Stimulated activated CD8-positive, alpha-beta memory T cell treated with anti-CD3 and anti-CD28 coated beads, Interleukin-2, amount 100 ng/mL, for 1 hour (primary cell): ENCODE measurements at places on chromosomes 1 and 21.

DNA sequence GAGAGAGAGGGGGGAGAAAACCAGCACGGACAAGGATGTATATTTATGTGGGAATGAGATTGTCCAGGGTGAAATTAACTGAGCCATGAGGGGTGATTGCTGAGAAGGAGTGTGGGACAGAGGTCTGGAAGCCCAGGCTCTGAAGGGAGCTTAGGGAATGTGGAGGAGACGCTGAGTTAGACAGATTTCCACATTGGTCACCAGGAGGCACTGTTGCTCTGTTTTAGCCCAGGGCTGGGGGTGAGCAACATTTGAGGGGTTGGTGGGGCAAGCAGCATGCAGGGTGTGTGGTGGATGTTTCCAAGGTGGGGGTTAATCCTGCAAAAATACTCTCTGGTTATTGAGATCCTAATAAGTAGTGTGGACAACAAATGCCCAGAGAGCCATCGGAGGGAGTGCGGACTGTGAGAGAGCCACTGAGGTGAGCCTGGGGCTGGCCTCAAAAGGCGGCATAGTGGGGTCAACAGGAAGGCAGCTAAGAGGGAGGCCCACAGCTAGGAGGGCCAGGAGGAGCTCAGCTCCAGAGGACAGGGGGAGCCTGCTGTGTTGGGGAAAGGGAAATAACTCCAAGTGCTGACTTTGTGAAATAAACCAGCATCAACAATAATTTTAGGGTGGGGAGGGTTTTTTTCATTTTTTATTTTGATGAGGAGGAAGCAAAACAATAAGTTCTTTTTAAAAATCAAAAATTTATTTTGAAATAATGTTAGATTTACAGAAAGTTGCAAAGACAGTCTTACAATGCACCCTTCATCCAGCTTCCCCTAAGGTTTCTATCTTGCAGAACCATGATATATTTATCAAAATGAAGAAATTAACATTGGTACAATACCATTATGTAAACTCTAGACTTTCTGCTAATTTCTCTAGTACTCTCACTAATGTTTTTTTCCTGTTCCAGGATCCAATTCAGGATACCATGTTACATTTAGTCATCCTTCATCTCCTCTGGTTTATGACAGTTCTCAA, 82.8 kb upstream of the CD34 start:
- no peak for DNase-seq

DNA sequence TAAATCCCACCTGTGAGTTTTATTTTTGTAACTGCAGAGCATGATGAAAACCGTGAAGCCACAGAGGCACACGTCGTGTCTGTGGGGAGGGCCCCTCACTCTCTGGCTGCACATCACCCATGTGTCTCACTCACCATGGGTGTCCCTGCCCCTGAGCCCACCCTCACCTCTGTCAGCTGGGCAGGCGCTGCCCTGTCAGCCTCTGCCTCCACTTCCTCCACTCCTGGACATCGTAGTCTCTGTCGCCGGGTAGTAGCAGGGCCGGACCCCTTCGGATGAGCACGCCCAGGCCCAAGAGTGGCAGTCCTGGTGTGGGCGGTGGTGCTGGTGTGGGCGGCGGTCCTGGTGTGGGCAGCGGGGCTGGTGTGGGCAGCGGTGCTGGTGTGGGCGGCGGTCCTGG, 37.3 kb downstream of the COL18A1 start:
- no peak for DNase-seq

- DNase-seq = no peak
These were observed 144.9 kb upstream of the SOD1 start for GRCh38 chr21:31514598-31514997.

DNA sequence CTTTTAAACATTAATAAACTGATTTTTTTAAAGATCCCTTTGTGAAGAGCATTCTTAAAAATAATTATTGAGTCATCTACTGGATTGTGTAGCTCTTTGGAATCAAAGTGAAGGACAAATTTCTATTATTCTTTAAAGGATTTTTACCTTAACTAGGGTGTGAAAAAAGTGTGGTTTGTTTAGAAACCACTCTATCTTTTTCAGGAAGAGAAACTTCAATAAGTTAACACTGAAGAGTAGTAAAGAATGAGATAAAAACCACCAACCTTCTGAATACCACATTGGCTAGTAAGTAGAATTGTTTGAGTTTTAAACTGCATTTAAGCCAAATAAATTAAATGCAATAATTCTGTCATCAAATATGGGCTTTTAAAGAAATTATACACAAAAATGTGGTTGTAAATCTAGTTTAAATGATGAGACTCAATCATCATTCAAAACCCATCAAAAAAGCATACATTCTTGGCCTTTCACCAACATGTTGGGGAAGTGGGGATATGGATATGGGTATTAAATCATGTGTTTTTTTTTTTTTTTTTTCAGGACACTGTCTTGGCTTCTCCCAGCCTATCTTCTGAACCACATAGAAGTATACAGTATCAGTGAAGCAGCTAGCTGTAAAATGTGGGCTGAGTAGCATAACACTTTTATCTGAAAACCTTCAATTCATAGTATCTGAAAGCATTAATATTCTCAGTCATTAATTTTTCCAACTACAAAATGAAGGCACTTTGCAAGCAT, 4.8 kb downstream of the S1PR1 start:
- no peak for DNase-seq

DNA sequence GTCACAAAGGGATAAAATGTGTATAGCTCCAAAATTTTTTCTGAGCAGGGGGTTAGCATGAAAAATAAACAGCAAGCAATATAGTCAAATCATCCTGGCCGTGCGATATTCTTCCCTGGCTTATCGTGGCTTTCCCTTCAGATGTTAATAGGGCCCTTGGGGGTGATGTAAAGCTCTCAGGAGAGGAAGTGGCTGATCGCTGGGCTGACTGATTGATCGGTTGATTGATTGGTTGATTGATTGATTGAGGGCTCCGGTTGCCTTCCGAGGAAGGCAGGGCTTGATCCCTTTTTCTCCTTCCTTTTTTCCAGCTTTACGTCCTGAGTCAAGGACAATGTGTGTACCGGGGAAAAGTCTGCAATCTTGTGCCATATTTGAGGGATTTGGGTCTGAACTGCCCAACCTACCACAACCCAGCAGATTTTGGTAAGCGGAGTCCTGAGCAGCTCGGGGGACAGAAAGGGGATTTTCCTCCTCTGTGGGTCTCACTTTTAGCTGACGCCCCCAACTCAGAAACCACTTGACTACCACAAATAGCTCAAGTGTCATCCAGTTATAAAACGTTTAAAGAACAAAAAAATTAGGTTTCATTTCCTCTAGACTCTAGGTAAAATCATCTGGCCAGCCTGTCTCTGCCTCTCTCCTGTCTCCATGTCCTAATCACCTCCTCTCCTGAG, 29.5 kb downstream of the TFF3 start:
- no peak for DNase-seq

DNA sequence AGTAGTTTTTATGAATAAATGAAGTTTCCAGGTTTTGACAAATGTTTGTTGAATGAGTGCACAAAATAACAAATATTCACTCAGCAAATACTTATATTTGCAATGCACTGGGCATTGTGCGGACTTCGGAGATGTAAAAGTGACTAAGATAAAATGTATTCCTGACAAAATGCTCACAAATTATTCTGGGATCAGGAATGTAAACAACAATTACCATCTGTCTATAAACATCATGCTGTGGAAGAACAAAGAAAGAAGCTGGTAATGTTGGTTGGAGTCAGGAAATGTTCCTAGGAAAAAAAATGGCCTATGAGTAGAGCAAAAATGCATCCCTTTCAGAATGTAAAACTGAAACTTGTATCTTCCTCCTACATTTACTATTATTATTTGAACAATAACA, 68.5 kb downstream of the CRB1 start:
- DNase-seq = no peak

DNA sequence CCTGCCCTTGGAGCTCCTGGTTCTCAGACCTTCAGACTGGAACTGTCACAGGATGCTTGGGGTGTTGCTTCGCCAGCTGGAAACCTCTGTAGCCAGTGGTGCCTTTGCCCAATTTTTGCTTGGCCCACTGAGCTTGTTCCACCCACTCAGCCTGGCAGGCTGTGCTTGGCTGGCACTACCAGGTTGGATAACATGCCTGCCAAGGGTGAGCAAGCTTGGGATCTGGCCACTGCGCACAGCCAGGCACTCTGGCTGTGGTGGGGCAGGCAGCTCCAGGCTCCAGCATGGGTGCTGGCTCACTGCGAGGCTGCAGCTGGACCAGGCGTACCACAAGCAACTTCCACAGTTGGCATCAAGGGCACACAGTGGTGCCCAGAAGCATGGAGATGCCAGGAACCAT, 967.8 kb upstream of the NCAM2 start:
- no peak for DNase-seq

GRCh38 chr1:176102768-176103350, 104.2 kb downstream of the COP1 start:
- DNase-seq = no peak

DNA sequence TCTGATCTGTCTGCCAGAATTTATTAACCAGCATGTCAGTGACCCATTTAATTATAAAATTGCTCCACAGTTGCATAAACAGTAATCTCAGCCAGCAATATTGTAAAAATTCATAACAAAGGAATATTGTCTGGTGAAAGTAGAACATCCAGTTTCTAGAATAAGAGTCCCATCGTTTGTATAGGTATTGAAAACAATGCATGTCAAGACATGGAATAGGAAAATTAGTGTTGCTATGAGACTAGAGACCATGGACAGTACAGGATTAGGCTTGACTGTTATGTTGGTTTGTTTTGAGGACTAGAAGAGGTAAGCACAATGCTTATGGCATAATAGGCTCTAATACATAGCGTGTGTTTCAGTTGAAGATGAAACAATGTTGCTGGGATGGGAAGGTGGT, 37.1 kb downstream of the ATF6 start:
- DNase-seq = no peak

GRCh38 chr1:22747021-22747734, 36.5 kb downstream of the EPHB2 start:
- DNase-seq = no peak

- DNase-seq = no peak
These were observed 19.1 kb downstream of the OLFML3 start for GRCh38 chr1:113998361-113998760.

GRCh38 chr1:209884665-209885117, 53.3 kb upstream of the SYT14 start:
- DNase-seq = no peak
